ENCODE measurements at places on chromosomes 3 and 15.

GRCh38 chr3:51928438-51928837 is 13.3 kb downstream of the RRP9 start:
- DNase-seq = no peak

DNA sequence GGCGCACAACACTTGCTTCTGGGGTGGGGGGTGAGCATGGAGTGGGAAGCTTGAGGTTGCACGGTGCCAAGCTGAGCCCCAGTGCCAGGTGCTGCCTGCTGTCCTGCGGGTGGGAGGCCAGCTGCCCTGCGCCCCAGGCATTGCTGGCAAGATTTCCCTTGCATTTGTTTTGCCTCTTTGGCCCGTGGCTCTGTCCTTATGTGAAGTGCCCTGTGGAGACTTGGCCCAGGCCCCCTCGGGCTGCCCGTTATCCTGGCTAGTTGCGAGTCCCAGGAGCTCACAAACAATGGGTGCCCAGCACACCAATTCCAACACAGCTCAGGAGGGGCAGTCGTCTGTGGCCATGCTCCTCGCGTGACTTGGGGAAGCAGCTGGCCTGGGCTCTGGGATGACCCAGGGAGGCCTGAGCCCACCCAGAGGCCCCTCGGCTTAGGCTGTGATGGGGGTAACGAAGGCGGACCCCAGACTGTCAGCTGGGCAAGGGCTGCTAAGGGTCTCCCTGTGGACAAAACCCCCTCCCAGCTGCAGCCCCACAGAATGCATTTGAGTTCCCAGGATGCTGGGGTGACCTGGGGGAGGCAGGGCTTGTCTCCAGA is 5.9 kb downstream of the C3orf22 start:
- no peak for DNase-seq

- no peak for DNase-seq
These were observed 22.5 kb downstream of the TRIM71 start for GRCh38 chr3:32840086-32840841.

- no peak for DNase-seq
These were observed 31.0 kb downstream of the PLXNA1 start for GRCh38 chr3:127013758-127014535.

DNA sequence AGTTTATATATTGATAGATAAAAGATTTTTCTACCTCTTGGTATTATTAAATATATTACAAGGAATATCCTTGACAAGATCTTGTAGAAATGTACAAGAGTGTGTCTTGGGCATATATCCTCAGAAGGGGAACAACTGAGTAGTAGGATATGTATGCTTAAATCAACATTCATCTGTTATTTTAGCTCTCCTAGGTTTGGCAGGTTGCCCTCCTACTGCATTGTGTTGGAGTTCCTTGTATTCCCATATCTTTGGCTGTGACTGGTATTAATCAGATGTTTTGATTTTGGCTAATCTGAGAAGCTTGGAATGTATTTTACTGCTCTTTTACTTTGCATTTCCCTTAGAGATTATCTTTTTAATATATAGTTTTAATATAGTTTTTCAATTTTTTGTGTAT is 4.6 kb downstream of the MYRIP start:
- DNase-seq = no peak

DNA sequence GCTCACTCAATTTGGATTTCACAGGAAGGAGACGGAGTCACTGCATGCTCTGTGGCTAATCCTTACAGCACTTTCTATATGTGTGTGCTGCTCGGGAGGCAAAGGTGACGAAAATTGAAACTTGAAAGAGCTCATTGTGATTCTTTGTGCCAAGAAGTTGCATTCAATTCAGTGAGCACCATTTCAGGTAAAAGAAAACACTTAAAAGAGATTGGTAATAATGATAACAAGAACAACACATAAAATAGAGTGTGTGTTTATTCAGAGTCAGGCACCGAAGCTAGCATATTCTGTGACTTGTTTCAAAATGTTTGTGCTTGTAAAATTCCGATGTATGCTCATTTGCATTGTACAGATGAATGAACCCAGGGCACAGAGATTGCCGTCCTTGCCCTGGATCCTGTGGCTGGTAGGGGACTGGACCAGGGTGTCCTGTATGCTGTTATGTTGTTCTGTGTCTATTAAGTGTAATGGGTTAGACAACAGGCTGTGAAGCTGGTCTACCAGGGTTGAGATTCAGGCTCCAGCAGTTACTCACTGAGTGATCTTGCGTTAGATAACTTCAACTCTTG is 193.3 kb upstream of the PROK2 start:
- DNase-seq = no peak

DNA sequence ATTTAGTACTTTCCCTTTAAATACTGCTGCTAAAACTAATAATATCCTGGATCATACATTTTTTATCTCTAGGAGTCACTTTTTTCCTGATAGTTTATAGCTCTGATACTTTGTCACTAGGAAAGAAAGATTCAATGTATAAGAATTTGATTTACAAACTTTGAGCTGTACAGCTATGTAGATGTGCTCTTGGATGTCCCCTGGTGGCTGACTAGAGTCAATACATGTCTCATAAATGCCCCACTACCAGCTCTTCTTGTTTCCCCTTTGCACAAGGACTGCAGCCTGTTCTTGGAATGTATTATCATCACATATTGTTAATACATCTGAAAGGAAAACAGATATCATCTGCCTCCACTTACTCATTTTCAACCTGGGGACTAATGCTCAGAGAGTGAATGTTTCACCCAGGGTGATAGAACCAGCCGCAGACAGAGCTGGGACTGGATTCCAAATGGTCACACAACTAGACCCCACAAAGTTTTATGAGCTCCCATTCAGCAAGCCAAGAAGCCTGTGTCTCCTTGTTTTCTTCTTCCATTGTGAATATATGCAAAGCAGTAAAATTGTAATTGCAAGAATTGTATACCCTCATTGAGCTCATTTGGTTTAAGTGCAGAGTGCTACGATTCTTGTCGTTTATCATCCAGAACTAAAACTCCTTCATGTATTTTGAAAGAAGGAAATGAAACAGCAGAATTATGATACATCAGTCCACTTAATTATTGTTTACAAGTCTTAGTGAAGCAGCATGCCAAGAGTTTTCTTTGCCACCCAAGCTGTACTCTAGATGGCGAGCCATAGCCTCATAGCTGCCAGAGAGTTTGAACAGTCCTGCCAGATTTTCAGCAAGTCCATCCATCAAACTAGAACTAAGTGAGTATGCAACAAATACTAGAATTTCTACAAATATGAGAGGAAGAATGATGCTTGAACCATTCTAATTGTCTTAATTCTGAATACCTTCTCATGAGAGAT is 261.6 kb upstream of the LMCD1 start:
- DNase-seq = peak; percentile 1

DNA sequence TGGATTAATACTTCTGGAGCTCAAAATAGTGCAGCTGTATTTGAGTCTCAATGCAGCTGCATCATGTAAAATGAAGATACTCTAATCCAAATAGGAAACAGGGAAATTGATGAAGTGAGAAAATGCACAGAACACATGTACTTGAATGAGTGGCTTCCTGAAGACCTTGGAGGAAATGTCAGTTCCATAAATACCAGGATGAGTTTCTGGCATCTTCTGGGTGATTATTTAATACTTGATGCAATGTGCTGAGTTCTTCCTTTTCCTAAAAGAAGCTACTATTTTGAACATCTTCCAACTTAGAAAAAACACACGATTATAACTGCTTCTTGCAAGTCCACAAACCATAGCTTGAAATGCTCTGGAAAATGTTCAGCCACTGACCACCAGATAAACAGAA is 162.8 kb downstream of the SLC9A9 start:
- no peak for DNase-seq

DNA sequence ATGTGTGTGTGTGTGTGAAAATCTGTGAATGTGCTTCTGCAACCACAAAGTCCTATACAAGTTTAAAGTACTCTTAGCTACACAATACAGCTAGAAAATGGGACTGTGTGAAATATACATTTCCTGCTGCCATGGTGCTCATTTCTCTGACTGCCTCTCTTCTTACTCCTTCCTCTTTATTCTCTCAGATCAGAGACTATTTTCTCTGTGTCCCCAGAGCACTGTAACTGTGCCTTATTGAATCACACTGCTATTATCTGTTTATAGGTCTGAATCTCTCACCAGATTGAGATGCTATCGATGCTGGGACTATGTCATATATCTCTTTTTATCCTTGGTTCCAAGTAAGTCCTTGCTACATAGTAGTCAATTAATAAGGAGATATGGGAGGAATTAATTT is 217.9 kb upstream of the SLCO3A1 start:
- no peak for DNase-seq

DNA sequence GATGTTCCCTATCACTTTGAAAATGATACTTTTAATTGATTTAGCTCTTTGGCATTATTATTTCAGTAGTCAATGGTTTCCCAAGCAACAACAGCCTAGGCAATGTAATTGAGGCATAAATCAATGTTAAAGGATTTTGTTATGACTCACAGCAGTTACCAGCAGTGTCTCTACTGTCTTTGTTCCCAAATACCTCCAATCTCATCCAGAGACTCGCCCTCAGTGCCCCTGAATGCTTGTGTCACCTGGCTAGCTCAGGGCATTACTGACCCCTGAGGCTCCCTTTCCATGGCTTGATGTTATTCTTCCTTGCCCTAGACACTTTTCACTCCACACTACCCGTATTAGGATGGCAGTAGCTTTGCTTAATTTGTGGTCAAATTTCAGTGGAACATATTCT is 227.2 kb downstream of the SQOR start:
- no peak for DNase-seq

Measured in NCI-H1694 (cell line).